ENCODE measurements at places on chromosomes 12 and 14.

DNA sequence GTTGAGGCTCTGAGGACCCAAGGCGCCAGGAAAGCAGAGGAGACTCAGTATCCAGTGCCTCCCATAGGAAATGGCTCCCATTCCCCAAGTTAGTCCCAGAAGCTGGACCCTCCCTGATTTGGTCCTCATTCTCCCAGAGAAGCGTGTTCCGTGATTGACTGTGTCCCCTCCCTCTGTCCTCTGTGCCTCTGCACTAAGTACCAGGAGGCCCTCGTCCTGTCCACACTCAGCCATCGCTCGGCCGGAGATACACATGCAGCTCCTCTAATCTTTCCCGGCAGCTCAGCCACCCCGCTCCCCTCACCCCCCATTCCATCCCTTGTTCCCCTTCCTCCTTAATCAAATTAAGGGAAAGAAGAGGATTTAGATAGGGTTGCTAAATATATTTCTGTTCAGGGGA is 28.3 kb upstream of the ATP2A2 start:
- no peak for ATAC-seq

DNA sequence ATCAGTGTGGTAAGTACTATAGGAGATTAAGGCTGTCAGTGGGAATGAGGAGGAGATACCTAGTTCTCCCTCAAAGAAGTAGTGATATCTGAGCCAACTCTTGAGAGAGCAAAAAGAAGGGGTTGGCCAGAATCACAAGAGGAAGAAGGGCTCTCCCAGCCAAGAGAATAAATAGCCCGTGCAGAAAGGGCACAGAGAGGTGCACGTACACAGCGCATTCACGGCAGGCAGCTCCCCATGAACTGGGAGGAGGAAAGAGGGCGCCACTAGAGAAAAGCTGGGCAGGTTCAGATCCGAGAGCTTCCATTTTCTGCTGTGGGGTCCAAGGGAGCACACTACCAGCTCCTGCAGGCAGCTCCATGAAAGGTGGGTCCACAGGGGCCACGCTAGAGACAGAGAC is 59.9 kb downstream of the PPP2R5E start:
- ATAC-seq, result no peak

DNA sequence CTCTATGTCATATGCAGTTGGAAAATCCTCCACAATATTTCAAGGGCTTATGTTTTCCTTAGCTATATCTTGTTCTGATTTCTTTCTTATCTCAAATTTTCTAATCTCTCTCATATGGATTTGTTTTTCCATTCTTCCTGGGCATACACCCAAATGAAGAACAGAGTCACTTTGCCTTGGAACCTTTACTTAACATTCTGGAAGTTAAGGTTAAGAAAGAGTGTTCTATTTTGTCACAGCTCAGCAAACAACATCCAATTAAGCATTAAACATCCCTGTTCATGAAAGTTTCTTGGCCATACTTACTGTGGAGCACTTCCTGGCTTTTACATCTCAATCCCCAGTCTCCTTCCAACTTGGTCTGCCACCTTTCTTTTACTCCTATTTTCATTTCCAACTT is 5.3 kb downstream of the NAV3 start:
- no peak for ATAC-seq

DNA sequence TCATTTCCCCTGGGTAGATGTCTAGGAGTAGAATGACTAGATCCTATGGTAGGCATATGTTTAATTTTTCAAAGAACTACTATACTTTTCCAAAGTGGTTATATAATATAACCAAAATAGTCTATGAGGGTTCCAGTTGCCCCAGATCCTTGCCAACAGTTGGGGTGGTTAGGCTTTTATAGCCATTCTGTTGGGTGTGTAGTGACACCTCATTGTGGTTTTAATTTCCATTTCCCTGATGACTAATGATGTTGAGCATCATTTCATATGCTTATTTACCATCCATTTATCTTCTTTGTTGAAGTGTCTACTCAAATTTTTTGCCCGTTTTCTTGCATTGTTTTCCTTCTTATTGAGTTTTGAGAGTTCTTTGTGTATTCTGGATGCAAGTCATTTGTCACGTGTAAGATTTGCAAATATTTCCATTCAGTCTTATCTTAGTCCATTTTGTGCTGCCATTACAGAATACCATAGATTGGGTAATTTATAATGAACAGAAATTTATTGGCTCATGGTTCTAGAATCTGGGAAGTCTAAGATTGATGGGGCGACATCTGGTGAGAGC is 4.7 kb downstream of the SYNE2 start:
- no peak for ATAC-seq

DNA sequence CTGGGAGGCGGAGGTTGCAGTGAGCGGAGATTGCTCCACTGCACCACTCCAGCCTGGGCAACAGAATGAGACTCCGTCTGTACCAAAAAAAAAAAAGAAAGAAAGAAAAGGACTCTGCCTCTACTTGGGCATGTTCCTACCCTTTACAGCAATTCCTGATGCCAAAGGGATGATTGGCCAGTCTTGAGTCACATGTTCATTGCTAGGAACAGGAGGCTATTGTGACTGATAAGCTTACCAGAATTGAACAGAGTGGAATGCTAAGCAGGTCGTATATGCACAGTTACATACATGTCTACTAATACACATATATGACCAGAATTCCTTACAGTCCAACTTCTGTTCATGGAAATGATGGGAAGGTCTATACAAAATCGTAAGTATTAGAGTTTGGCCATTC is 34.3 kb downstream of the KLHDC1 start:
- no peak for ATAC-seq

DNA sequence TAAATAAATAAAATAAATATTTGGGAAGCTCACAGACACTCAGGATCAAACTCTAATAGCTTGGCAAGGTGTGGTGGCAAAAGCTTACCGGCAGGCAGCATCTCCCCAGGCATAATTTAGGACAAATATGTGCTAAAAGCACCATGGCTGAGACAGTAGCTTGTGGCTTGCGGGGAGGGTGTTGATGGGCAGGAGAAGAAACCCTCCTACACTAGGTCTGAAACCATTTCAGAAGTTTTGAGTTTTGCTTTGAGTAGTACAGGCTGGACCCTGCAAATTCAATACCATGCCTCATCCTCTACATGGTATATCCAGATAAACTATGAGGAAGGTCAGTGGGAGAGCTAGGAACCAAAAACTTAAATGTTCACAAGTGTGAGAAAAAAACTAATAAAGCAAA is 33.1 kb downstream of the MAP3K9 start:
- no peak for ATAC-seq

DNA sequence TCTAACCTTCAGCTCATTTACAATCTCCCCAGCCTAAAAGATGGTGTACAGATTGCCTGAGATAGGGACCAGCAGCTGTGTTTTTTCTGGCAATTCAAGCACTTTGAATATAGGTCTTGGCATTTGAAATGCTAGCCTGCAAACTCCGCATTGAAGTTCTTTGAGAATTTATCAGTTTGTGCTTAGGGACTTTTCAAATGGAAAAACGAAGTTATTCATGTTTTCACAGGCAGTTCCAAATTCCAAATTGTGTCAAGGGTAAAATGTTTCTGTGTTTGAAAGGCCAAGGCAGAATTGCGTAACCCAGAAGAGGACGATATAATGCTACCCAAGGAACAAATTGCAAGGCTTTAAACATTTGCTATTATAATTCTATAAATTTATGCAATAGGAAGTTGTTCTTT is 168.9 kb upstream of the RASSF8 start:
- ATAC-seq, result no peak

DNA sequence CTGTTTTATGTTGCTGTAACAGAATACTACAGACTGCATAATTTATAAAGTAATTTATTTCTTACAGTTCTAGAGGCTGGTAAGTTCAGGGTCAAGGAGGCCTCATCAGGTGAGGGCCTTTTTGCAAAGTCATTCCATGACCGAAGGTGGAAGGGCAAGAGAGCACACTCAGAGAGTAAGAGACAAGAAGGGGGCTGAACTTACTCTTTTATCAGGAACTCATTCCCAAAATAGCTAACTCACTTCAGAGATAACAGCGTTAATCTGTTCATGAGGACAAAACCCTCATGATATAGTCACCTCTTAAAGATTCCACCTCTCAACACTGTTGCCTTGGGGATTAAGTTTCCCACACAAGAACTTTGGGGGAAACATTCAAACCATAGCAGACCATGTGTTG is 51.5 kb upstream of the RNU6-7 start:
- ATAC-seq, result no peak

DNA sequence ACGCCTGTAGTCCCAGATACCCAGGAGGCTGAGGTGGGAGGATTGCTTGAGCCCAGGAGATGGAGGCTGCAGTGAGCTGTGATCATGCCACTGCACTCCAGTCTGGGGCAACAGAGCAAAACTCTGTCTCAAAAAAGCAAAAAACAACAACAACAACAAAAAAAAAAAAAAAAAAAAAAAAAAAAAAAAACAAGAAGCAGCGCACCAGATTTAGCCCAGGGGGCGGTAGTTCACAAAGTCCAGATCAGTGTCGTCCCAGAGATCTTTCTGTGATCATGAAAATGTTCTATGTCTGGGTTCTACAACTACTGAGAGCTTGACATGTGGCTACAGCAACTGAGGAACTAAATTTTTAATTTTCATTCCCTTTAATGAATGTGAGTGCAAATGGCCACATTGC is 27.4 kb downstream of the OAS2 start:
- no peak for ATAC-seq

- ATAC-seq, result peak; percentile 97
These were observed 33.7 kb downstream of the FGFR1OP2 start for GRCh38 chr12:26971963-26972362.

DNA sequence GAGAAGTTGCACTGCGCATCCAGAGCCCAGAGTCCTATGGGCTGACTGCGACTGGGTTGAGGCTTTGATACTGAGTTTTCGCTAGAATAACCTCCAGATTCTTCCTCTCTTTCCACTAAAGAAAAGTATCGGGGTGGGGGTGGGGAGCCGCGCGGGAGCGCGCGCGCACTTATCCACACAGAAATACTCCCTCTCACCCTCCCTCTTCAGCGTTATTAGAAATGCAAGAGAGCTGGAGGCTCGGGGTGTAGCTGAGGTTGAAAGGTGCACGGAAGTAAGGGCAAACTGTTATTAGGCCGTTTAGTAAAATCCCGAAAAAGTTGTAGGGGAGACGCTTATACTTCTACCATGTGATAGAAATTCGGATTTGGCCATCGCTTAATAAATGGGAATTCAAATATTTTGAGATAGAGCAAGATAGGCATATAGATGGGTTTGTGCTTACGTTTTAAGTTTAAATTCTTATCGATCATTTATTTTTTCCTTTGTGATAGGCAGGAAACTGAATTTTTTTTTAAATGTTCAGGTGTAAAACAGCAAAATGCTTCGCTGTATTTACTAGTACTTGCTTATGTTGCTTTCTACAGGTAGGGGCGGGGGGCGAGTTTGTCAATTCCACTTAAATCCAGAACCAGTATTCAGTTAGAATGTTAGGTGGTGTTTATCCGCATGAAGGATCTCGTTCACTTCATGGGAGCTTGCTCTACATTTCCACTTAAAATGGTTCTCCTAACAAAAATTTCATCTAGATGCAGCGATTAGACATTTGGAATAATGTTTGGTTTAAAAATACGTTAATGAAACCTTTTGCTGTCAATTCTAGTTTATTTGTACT is 1.1 kb downstream of the ARHGAP5 start:
- ATAC-seq, result no peak

- no peak for ATAC-seq
These were observed 24.0 kb downstream of the POLE start for GRCh38 chr12:132662901-132663755.

DNA sequence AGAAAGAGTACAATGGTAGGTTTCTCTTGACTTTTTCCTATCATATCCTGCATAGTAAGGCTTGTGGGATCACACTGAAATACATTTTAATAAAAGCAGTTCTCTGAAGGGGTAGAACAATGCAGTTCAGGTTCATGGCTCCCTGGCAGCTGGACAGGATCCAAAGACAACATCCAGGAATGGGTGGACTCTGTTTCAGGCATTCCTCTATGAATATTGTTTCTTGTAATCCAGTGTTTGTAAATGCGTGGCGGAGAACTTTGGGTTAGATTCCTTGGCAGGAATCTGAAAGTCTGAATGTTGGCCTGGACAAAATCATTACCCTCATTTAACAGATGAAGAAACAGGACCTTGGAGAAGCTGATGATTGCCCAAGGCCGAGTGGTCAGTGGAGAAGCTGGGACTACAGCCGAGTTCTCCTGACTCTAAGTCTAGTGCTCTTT is 43.5 kb downstream of the SYNE2 start:
- ATAC-seq, result no peak

DNA sequence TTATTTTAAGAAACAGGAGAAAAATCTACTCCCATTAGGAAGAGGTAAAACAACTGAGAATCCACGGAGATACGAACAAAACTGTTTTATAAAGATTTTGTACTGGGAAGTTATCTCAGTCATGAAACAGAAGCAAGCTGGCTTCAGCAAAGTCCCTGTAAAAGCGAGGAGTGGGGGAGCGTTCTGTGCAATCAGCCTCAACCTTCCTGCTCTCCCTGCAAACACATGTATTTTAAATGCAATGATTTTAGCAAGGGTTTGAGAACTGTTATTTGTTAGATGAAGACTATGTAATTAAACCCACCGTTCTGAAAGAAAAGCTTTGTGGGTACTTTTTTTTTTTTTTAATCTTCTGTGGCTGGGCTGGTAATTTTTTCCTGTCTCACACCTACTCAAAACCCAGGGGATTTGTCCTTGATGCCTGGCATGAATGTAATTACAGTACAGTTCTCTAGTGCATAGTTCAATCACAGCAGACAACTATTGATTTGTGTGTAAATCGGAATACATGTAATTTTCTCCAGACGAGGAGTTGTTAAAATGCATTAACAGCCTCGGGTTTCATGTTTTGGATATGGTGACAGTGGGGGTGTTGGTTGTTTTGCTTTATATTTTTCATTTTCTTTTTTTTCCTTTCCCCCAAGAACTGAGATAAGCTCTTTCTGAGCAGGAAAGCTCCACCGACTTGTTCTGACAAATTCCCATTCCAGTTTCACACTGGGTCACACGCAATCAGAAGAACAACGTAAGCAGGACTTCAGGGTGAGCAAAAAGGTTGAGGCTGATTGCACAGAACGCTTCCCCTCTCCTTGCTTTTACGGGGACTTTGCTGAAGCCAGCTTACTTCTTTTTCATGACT is 153.6 kb downstream of the PHLDA1 start:
- ATAC-seq, result no peak

- peak; percentile 59 for ATAC-seq
These were observed 498.4 kb downstream of the RMST start for GRCh38 chr12:97960741-97961608.

DNA sequence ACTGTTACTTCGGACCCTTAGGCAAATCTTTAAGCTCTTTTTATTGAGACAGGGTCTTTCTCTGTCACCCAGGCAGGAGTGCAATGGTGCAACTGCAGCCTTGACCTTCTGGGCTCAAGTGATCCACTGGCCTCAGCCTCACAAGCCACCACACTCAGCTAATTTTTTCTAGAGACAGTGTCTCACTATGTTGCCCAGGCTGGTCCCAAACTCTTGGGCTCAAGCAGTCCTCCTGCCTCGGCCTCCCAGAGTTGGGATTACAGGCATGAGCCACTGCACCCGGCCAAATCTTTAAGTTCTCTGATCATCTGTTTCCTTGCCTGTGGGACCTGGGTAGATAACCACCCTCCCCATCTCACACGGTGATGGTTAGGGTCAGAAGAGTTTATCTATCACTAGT is 2.3 kb upstream of the GPX2 start:
- no peak for ATAC-seq
